ENCODE measurements at places on chromosomes 7 and 10.

- no peak for DNase-seq
These were observed 117.2 kb upstream of the GLCCI1 start for GRCh38 chr7:7851381-7851780.

- peak; percentile 93 for DNase-seq
These were observed at the start of gene POLR3A for GRCh38 chr10:78029269-78030226. Gene POLR3A, minus strand, starts transcription at chr10:78029515. Its CDS starts 108 bp downstream, at chr10:78029407.

DNA sequence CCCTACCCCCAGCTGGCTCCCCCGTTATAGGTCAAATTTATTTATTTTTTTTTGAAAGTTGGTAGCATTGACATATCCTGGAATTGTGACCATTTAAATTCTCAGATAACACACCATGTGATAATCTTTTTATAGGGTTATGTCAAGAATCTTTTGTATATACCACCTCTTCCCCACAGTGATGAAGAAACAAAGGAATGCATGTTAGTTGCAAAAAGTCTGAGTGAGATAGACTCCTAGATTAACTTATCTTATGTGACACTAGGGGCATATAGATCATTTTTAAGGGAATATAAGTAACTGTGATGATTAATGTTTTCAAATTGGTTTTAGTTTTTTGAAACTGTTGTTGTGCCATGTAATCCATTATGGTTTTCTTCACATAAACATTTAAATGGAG lies 68.3 kb downstream of the MLLT10 start:
- no peak for DNase-seq

DNA sequence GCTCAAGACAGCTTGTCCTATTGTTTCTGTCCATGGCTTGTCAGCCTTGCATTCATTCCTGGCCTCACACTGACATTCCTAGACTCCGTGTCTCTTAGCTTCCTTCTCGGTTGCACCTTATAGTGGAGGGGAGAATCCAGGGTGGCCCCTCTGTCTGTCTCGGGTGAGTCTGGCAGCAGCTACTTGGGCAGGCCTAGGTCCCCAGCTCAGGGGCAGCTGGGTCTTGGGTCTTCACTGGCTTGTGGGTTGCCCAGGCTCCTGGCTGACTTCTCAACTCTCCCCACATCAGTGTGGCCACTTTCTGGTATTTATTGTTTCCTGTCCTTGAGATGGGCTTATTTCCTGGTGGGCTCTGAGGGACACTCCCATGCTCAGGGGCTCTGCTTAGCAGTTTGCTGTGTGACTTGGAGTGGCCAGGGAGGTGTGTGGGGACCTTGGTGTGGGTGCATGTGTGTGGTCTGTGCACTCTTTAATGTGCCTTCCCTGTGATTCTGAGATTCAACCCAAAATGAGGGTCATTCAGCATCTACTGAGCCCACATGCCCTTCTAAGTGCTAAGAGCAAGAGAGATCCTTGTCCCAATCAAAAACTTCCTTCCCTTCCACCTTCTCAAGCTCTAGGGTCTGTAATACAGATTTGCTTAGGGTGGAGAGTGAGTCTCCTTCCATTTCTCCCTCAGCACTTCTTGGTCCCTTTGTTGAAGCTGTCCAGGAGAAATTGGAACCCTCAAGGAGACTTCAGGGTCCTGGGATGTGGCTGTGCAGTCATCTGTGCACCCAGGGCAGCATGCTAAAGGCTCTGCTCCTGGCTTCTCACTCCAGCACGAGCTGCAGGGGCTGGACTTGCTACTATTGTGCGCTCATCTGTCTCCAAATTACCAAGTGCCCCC lies 20.1 kb downstream of the UPP1 start:
- no peak for DNase-seq

DNA sequence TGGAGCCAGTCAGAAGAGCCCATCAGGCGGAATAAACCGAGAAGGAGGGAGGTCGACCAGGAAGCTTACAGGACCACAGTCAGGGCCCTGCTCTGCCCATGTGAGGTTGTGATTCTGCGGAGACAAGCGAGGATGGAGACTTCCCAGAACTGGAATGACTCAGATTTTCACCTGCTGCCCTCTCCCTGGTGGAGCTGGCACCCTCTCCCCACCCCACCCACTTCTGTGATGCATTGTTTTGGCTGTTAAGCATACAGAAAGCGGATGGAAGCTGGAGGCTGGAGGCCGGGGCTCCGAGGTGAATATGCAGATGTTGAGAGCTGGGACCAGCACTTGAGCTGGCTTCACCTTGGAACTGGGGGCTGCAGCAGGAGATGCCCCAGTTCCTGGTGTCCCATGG lies 57.4 kb downstream of the NPTX2 start:
- DNase-seq = no peak

GRCh38 chr7:26185844-26186180 lies 14.7 kb downstream of the HNRNPA2B1 start:
- no peak for DNase-seq

DNA sequence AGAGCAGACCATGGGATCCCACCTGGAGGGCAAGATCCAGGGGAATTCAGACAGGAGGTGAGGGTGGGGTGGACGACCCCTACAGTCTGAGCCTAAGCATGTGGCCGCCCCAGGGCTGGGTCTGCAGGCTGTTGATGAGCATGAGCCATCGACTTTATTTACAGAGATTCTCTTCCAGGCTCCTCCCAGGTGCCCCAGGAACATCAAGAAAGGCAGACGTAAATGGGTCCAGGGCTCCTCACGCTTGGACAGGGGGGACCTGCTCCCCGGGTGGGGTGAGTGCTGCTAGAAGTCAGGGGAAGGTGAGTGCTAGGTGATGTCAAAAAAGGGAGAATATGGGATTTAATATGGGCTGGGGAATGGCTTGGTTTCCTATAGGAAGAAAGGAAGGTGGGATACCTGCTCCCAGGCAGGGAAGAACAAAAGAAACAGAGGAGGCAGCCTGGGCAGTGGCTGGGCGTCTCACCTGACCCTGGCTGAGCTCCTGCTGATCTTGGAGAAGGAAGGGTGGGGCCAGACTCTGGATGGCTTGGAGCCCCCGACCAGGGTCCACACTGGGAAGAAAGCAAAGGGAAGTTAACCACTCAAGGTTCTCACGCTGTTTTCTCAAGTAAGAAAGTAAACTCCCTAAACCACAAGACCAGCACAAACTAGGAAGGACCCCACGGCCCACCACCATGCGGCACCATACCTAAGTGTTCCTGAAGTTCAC lies 162.1 kb upstream of the SHH start:
- DNase-seq = no peak

GRCh38 chr10:81027706-81028105 lies 490.0 kb downstream of the SH2D4B start:
- no peak for DNase-seq

DNA sequence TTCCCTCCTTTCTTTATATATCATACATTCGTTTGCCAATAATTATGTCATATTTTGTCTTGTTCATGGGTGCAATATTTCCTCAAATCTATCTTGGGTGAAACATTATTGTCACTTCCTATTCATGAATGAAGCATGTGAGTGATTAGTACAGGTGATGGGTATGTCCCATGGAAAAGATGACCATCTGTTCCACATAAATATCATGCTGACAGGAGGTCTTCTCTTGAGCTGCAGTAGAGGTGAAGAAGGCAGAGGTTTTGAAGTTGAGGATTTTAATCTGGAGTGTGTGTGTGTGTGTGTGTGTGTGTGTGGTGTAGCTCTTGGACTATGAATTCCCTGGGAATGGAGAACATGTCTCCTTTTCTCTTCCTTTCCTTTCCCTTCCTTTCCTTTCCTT lies 350.5 kb upstream of the CHRM2 start:
- DNase-seq = no peak

DNA sequence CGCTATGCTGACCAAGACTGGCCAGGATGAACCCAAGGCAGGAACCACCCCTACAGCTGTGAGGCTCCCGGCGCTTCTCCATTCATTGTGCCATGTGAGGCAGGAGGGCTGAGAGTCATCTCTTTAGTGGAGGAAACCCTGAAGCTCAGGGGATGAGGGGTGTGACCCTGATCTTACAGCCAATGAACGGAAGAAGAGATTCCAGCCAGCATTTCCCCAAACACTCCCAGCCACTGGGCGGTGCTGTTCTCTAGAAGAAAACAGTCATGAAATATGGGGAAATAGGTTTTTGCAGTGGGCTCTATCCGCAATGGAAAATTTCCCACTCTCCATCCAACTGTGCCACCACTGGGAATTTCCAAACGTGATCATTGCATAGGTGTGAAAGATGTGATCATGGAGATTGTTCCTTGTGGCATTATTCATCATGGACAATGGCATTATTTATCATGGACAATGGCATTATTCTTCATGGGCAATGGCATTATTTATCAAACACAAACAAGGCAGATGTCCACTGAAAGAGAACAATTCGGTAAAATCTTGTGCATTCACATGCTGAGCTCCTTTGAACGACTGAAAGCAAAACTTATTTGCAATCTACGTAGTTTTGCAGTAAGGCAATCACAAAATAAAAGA lies 14.0 kb upstream of the SLC18A2 start:
- peak; percentile 18 for DNase-seq

GRCh38 chr7:27203964-27204594 lies 4.2 kb upstream of the HOXA13 start:
- no peak for DNase-seq

DNA sequence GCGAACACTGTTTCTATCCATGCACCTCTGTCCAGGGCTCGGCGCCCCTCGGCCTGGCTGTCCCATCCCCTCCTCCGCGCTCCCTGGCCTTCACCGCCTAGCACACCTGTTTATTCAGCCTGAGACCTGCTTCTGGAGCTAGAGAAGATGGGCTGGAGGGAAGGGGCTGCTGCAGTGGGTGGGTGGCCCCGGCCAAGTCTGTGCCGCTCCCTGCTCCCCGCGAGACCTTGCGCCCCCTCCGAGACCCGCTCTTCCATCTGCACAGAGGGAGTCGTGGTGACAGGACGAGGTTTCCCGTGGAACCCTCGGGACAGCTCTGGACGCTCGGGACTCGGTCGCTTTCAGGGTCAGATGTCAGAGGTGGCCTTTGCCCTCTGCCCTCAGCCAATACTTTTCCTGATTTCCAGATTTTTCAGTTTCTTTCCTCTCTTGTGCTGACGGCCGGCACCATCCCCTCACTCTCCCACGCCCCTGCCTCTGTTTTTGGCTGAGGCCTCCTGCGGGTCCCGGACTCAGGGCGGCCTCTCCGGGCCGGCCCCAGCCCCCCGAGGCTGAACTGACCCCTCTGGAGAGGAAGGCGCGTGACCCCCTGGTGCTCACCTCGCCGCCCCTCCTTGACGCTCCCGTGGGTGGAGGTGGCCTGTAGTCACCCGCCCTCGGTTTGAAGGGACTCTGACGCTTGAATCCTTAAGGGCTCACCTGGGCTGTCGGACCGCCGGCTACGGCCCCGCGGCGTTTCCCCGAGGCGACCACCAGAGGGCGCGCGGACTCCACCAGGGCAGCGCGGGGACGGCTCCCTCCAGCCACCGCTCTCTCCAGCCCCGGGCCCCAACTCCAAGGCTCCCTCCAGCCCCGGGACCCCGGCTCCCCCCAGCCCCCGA lies 15.6 kb downstream of the SHH start:
- DNase-seq = peak; percentile 24

DNA sequence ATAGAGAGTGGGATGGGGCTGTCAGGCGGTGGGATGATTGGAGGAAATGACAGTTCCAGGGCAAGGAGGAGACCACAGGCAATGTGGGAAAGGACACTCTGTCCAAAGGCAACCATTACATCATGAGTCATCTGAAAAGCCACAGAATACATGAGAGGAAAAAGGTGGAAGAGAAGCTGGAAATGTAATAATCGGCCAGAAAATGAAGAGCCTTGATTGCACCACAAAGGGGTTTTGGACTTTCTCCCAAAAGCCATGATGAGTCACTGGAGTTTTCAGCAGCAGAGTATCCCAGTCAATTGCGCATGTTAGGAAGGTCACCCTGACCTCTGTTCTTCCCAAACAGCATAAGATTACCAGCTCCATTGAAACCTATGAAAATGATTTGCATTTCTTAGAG lies 222.0 kb downstream of the LHFPL3 start:
- no peak for DNase-seq

GRCh38 chr10:30756151-30756550 lies 126.6 kb upstream of the LYZL2 start:
- DNase-seq = no peak

DNA sequence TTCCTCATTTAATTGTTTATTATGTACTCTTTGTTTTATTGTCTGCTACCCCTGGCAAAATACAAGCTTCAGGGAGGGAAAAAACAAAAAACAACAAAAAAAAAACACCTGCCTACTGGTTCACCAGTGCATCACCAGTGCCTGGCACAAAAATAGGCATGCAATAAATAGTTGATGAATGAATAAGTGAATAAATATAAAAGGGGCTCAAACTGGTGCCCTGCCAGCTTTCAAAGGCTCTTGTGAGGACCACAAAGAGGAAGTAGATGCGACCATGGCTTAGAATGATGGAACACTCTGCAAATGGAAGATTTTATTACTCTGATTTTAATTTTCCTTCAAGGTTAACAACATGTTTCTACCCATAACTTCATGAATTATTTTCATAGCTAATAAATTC lies 213.0 kb upstream of the INHBA start:
- DNase-seq = no peak

- no peak for DNase-seq
These were observed at the start of gene MKX for GRCh38 chr10:27745732-27746396. Gene MKX, minus strand, starts transcription at chr10:27745819. Its CDS starts 2,404 bp downstream, at chr10:27743415.

DNA sequence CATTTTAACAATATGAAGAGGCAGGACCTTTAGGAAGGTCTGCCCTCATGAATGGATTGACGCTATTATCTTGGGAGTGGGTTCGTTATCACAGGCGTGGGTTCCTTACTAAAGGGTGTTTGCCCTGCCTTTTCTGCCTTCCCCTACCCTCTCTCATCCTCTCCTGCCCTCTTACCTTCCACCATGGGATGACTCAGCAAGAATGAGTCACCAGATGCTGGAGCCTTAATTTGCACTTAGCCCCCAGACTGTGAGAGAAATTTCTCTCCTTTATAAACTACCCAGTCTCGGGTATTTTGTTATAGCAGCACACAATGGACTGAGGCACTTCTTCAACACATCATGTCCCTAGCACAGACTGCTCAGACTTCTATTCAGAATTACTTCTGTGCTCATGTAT lies 31.4 kb upstream of the ZNF32 start:
- no peak for DNase-seq

GRCh38 chr10:122295451-122295809 lies 24.3 kb downstream of the BTBD16 start:
- DNase-seq = no peak

DNA sequence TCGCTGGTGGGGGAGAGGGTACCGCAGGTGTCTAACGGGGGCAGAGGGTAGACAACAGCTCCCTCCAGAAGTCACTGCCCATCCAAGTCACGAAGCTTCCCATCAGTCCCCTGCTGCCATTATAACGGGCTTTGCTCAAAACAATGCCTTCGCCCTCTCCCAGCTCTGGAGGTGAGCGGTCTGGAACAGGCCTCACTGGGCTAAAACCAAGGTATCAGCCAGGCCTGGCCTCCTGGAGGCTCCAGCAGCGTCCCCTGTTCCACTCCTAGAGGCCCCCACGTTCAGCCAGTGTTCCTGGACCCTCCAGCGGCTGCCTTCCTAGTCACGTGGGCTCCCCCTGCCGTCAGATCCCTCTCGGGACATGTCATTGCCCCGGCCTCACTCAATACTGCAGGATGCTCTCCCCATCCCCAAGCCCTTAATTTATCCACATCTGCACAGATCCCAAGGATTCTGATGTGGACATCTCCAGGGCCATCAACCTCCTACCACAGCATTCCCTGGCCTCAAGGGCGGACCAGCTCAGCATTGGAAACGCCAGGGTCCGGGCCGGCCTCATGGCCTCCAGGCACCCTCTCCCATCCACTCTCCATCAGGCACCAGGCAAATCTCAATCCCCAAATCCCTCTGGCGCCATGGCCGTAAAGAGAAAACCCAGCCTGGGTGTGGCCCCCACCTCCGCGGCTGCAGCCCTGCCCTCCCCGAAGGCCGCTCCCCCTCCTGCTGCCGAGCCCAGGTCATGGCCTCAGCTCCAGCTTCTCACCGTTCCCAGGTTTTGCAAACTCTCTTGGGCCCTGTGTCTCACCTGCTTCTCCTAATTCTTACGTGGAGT lies 104.1 kb upstream of the FAM20C start:
- DNase-seq = no peak

Data from NCI-H2081 (cell line).